Activated B cell treated with CpG ODN at 0.5 μM for 24 hours (primary cell): ENCODE measurements at places on chromosomes 5 and 9. TPM values are rescaled to one million over a fixed set of nuclear protein-coding genes. Genes with fewer than 3 reads are reported as not detected.

- no peak overlapping the region for H3K4me3 ChIP-seq
- H3K27ac ChIP-seq: no peak overlapping the region
- H3K36me3 ChIP-seq: no peaks in the 10 kb centered on the region
- DNase-seq: no peak
These were observed 191.9 kb upstream of the GAS1 start for GRCh38 chr9:87139099-87139730.

DNA sequence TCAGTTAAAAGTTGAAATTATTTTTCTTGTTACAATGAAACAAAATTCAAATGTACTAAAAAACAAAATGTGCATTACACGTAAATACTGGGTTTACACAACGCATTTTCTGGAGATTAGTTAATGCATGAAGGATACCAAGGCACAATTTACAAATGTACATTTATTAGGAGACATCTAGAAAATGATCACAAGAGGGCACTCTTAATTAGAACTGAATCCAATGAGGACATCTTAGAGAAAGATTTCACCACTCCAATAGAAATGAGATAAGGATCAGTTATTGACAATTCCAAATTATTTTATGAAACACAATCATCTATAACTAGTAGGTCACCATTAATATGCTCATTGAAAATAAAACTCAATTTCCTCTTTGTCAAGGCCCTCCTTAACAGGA is 36.6 kb upstream of the CDH12 start:
- H3K27ac ChIP-seq: no peak overlapping the region
- H3K27me3 ChIP-seq: no peaks in the 10 kb centered on the region
- no peak for DNase-seq
- H3K4me3 ChIP-seq: no peak overlapping the region
- H3K4me1 ChIP-seq: no peaks in the 10 kb centered on the region

- no peak overlapping the region for H3K27ac ChIP-seq
- H3K4me1 ChIP-seq: peaks cover 8% of the 10 kb centered on the region
- no peaks in the 10 kb centered on the region for H3K36me3 ChIP-seq
- H3K4me3 ChIP-seq: no peak overlapping the region
These were observed 134.4 kb downstream of the MRPL36 start for GRCh38 chr5:1665231-1665630.

- no peak for DNase-seq
- H3K4me3 ChIP-seq: no peak overlapping the region
- H3K4me1 ChIP-seq: peaks cover 21% of the 10 kb centered on the region
- peaks cover 28% of the 10 kb centered on the region for H3K36me3 ChIP-seq
These were observed 110.1 kb downstream of the MARCHF3 start for GRCh38 chr5:126920291-126920690.

DNA sequence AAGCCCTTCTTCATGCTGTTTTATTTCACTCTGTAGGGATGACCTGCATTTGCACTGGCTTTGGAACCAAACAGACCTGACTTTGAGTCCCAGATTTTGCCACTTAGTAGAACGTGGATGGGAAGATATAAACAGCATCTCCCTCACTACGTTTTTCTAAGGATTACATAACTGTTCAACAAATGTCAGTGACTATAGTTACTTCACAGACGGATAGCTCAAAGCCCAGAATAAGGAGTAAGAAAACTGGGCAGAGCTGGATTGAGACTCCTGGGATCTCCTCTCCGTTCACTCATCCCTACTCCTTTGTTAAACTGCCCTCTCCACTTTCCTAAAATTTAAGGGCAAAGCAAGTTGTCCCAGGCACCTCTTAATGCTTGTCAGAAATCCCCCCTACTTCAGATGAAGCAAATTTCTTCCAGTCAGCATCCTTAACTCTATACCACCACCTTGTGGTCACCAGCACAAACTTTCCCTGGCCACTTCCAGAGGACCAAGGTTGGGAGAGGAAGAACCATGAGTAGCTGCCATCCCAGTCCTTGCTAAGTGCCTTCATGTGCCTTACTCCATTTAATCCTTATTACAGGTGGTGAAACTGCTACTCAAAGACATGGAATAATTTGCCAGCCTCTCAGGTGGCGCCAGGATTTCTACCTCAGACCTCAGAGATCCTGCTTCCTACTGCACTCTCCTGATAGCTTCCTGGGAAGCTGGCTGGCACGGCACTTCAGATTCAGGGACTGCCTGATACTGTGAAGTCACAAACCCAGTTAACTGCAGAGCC is 38.4 kb downstream of the EGR1 start:
- no peak overlapping the region for H3K4me3 ChIP-seq
- DNase-seq: no peak
- peaks cover 28% of the 10 kb centered on the region for H3K36me3 ChIP-seq
- H3K4me1 ChIP-seq: no peaks in the 10 kb centered on the region
- no peaks in the 10 kb centered on the region for H3K27me3 ChIP-seq

- H3K27ac ChIP-seq: no peak overlapping the region
- H3K4me3 ChIP-seq: no peak overlapping the region
- H3K27me3 ChIP-seq: peaks cover 33% of the 10 kb centered on the region
- DNase-seq: no peak
- peaks cover 23% of the 10 kb centered on the region for H3K4me1 ChIP-seq
- H3K36me3 ChIP-seq: no peaks in the 10 kb centered on the region
These were observed 181.8 kb upstream of the MVB12B start for GRCh38 chr9:126144603-126145456.

GRCh38 chr5:140596321-140596741 is 31.7 kb downstream of the SLC35A4 start:
- no peak overlapping the region for H3K4me3 ChIP-seq
- DNase-seq: no peak
- no peak overlapping the region for H3K27ac ChIP-seq
- peaks cover 6% of the 10 kb centered on the region for H3K27me3 ChIP-seq

DNA sequence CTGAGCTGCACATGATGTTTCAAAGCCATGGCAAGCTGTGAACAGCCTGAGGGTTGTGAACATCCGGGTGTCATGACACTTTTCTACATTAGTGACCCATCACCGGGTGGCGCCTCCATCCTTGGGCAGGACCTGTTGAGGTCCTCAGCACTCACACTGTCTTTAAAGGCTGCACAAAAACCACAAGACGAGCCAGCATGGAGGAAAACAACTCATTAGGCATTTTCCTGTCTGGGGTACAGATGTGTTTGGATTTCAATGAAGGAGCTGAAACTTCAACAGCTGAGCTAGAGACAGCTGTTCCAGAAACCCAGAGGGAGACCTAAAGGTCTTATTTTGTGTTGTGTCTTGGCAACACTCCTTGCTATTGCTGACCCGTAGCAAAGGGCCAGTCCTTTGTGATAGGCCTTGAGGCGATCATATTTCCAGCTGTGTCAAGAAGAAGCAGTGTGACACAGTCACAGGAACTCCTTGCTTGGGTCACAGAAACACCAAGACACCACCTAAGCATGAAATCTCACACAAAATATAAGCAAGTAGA is 151.8 kb upstream of the VLDLR start:
- H3K4me1 ChIP-seq: no peaks in the 10 kb centered on the region
- peaks cover 14% of the 10 kb centered on the region for H3K27me3 ChIP-seq
- no peak for DNase-seq
- H3K36me3 ChIP-seq: no peaks in the 10 kb centered on the region

DNA sequence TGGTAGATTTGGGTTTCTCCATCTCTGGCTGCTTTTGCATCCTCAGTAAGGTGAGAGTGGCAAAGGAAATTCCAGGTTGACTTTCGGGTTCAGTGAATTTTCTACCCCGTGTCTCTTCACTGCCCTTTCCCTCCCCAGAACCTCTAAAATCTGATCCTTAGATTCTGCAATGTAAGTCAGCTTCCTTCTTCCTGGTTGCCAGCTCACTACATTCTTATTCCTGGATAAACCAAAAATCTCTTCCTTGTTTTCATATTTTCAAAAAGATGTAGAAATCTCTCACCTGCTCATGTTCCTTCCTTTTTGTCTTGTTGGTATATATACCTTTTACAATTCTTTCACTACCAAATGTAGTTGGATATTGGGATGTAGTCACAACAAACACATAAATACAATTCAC is 145.8 kb downstream of the TMC1 start:
- H3K4me1 ChIP-seq: no peaks in the 10 kb centered on the region
- H3K4me3 ChIP-seq: no peak overlapping the region
- no peaks in the 10 kb centered on the region for H3K36me3 ChIP-seq
- no peak for DNase-seq
- peaks cover 2% of the 10 kb centered on the region for H3K27me3 ChIP-seq

Gene SPATA31D4
- not detected in 2 replicates for total RNA-seq

Gene PALM2AKAP2
- total RNA-seq: not detected in 2 replicates

Gene IL5
- total RNA-seq: not detected in 2 replicates

Gene CCL27
- total RNA-seq: not detected in 2 replicates

Gene HTR4
- not detected in 2 replicates for total RNA-seq

Gene GCNT4
- not detected in 2 replicates for total RNA-seq

Gene ADAMTSL2
- not detected in 2 replicates for total RNA-seq

Gene SLCO6A1
- not detected in 2 replicates for total RNA-seq

Gene EIF4EBP3
- total RNA-seq: 14.4 and 18.2 TPM in 2 replicates
